ENCODE measurements at places on chromosomes 5 and 9. TPM values are rescaled to one million over a fixed set of nuclear protein-coding genes. Genes with fewer than 3 reads are reported as not detected.

The SPACA9 gene
- total RNA-seq = 4.1 TPM

The SLC1A3 gene
- total RNA-seq = 1.5 TPM

The CYSTM1 gene
- total RNA-seq = 13.5 TPM

The C9orf85 gene
- total RNA-seq = 9.2 TPM

The DDX4 gene
- 0.28 TPM for total RNA-seq

The FCN2 gene
- total RNA-seq = not detected

The C5orf58 gene
- not detected for total RNA-seq

The JAKMIP2 gene
- total RNA-seq = 4.9 TPM

The CNTNAP3B gene
- total RNA-seq = not detected

The LRRC19 gene
- total RNA-seq = not detected

The C5orf46 gene
- not detected for total RNA-seq

The LTC4S gene
- 6.3 TPM for total RNA-seq

Measured in activated naive CD8-positive, alpha-beta T cell treated with anti-CD3 and anti-CD28 coated beads, Interleukin-2, amount 10 ng/mL, durations not matched to agents 7 days and 5 days (primary cell).